ENCODE measurements at places on chromosomes 5 and 9. TPM values are rescaled to one million over a fixed set of nuclear protein-coding genes. Genes with fewer than 3 reads are reported as not detected.
A peak's percentile ranks its signal among the peaks of the same experiment; 100 is the strongest.

DNA sequence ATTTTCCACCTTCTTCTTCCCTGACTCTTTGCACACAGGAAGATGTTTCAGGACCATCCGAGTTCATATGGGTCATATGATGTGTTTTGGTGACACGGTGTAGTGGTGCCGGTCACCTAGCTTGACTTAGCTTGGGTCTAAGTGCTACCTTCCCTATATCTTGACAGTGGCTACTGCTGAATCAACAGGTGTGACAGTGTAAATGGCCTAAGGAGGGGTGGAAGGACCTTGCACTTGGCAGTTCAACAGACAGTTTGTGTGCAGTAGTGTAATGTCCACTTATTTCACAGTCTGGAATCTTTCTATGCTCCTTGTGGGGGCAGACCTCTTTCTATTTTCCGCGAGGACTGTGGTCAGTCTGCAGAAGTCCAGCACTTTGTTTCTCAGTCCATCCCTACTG is 43.8 kb downstream of the CARTPT start:
- peaks cover 4% of the 10 kb centered on the region for H3K27me3 ChIP-seq
- peaks cover under 1% of the 10 kb centered on the region for H3K4me1 ChIP-seq
- H3K4me3 ChIP-seq: no peak overlapping the region
- H3K36me3 ChIP-seq: no peaks in the 10 kb centered on the region

DNA sequence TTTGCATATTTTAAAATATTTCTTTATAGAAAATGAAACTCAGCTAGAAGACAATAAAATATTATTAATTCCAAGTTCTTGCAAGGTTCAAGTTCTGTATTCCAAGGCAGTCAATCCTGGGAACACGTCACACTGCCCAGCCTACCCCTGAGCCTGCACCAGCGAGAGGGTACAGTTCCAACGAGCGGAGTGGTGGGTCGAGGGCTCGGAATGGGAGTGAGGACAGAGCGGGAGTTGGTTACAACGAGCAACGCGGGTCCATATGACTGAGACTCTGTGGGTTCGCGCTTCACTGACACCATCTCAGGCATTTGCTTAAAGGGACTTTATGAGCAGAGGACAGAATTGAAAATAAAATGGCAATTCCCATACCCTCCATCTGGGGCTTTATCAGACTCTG is 40.0 kb upstream of the SPTLC1 start:
- H3K4me1 ChIP-seq: peaks cover 2% of the 10 kb centered on the region
- no peak overlapping the region for H3K27ac ChIP-seq
- no peak overlapping the region for H3K4me3 ChIP-seq
- no peak for DNase-seq
- H3K36me3 ChIP-seq: no peaks in the 10 kb centered on the region

- no peaks in the 10 kb centered on the region for H3K27me3 ChIP-seq
- no peak overlapping the region for H3K27ac ChIP-seq
- H3K4me1 ChIP-seq: peaks cover 70% of the 10 kb centered on the region
Observed at GRCh38 chr9:125525921-125526631, 180.9 kb downstream of the MAPKAP1 start.

DNA sequence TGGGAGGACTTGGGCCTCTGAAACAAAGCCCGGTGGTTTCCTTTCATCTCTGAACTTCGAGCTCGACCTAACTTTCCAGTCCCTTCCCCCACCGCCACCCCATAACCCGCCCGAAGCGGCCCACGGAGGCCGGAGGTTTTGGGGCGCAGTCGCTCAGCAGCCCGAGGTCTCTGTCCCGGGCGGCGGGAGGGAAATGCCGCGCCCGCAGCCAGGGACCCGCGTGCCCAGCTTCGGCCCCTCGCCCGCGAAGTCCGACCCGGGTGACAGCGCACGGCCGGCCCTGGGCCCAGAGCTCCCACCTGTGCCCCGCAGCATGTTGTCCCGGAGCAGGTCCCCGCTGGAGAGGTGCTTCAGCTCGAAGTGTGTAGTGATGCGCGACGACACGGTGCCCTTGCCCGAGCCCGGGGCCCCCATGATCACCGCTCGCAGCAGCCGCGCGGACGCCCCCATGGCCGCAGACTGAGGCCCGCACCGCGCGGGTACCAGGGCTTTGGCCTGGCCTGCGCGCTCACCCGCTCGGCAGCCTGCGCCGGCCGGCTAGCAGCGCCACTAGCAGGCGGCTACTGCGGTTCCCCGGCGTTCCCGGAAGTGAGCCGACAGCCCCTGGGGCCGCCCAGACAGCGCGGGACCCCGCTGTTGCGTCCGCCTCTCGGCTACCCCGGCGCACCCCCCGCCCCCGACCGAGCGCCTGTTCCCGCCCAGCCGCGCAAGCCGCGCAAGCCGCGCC is at the start of gene AK3:
Gene AK3, minus strand, starts transcription at position 565 of the 727 bp plus-strand sequence. Its CDS starts 115 bp downstream, at position 450.
- peaks cover 11% of the 10 kb centered on the region for H3K36me3 ChIP-seq
- peak within 1 kb of the TSS; percentile 90 for H3K4me3 ChIP-seq
- peak; percentile 85 for DNase-seq
- no peaks in the 10 kb centered on the region for H3K27me3 ChIP-seq

DNA sequence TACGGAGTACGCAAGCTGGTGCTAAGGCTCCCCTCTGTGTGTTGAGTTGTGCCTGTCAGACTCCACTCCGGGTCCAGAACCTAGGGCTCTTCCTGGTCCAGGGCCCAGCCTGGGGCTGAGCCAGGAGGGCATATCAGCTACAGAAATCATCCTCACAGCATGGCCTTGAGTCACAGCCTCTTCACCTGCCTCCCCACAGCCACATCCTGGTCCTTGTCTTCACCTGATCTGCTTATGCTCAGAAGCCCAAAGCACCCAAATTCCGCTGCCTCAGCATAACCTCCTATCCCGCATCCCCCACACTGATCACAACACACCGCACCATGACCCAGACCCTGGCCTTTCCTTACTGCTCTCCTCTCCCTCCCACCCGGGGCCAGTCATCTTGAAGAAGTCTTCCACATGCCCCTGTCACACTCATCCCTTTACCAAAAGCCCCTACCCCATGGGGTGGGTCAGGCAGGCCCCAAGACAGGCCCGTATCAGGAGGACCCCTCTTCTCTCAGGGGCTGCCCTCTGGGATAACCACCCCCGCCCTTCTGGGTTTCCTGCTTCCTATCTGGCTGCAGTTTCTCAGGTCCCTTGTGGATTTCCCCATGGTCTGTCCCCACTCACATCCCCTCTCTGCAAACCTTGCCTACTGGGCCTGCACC is 1.3 kb upstream of the IL3 start:
- H3K27me3 ChIP-seq: no peaks in the 10 kb centered on the region
- peaks cover 70% of the 10 kb centered on the region for H3K4me1 ChIP-seq
- H3K27ac ChIP-seq: peak overlapping the region; percentile 73

DNA sequence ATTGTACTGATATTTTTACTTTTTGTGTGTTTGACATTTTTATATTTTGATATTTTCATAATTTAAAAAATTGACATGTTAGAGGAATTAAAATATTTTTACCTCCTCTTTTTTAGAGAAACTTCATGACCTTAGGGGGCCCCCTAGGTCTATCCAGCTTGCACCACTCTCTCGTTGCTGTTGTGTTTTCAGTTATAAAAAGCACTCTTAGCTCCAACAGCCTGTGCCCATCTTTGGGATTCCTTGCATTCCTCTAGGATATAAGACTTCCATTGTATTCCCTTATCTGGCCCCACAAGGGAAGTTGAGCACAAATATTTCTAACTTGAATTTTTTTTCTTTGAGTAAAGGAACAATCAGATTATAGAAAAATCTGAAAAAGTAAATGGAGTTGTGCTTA is 245.3 kb downstream of the SH3GL2 start:
- H3K4me1 ChIP-seq: peaks cover 4% of the 10 kb centered on the region
- DNase-seq: no peak
- no peak overlapping the region for H3K4me3 ChIP-seq
- no peaks in the 10 kb centered on the region for H3K27me3 ChIP-seq
- H3K27ac ChIP-seq: no peak overlapping the region
- H3K36me3 ChIP-seq: no peaks in the 10 kb centered on the region

GRCh38 chr5:53785924-53786323 is 225.5 kb downstream of the NDUFS4 start:
- no peak overlapping the region for H3K27ac ChIP-seq
- H3K4me3 ChIP-seq: no peak overlapping the region
- peaks cover 3% of the 10 kb centered on the region for H3K4me1 ChIP-seq

- peaks cover 39% of the 10 kb centered on the region for H3K4me1 ChIP-seq
- no peak for DNase-seq
- no peaks in the 10 kb centered on the region for H3K27me3 ChIP-seq
- H3K36me3 ChIP-seq: no peaks in the 10 kb centered on the region
- H3K27ac ChIP-seq: no peak overlapping the region
- H3K4me3 ChIP-seq: no peak overlapping the region
Observed at GRCh38 chr9:114935119-114935518, 4.7 kb upstream of the TNFSF8 start.

- H3K36me3 ChIP-seq: no peaks in the 10 kb centered on the region
- H3K27ac ChIP-seq: no peak overlapping the region
- no peaks in the 10 kb centered on the region for H3K27me3 ChIP-seq
- DNase-seq: no peak
- no peaks in the 10 kb centered on the region for H3K4me1 ChIP-seq
- H3K4me3 ChIP-seq: no peak overlapping the region
Observed at GRCh38 chr5:115930630-115931337, 31.5 kb upstream of the LVRN start.

DNA sequence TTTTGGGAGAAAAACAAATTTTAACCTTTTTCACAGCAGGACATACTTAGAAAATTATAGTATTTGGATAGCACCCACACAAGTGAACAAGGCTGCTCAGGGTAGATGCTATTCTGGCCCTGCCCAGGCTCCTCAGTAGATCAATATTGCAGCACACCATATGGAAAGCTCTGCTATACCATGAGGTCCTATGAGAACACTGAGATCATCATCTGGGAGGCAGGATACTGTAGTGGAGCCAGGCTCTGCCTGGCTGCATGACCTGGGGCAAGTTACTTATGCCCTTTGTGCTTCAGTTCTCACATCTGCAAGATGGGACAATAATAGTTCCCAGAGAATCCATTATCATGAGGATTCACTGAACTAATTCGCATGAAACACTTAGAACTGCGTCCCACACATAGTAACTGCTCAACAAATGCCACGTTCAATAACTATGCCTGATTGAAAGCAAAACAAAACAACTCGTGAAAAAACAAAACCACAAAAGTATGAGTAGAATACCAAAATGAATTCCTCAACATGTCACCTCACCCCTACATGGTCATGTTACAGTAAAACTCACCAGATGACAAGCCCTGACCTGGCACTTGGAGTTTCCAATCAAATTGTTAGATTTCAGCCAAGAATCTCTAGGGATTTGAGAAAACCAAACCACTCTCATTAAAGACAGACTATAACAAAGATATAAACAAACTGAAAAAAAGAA is 31.9 kb downstream of the ARSB start:
- no peak overlapping the region for H3K27ac ChIP-seq
- H3K27me3 ChIP-seq: no peaks in the 10 kb centered on the region
- peaks cover 24% of the 10 kb centered on the region for H3K4me1 ChIP-seq
- no peak overlapping the region for H3K4me3 ChIP-seq
- DNase-seq: no peak

The PTGS1 gene
- 0.71 TPM for total RNA-seq

The STK10 gene
- total RNA-seq: 102 TPM

The SPINK6 gene
- not detected for total RNA-seq

The IL7R gene
- 60.9 TPM for total RNA-seq

The FLT4 gene
- total RNA-seq: 1.7 TPM

The NLN gene
- 22.8 TPM for total RNA-seq

The FOXD4L4 gene
- total RNA-seq: not detected

Measured in activated T-helper 2 cell treated with anti-CD3 and anti-CD28 coated beads, Interferon-gamma antibody, Interleukin-2, Interleukin-4, amounts not matched to agents 10 μg/mL and 5 μg/mL and 100 μg/mL, durations not matched to agents 14 hours and 24 hours and 36 hours (primary cell).